Ascending aorta (tissue), 2 donors: ENCODE measurements at places on chromosomes 13 and 19.

- no peak for DNase-seq
These were observed 419.3 kb upstream of the KLHL1 start for GRCh38 chr13:70527599-70527998.

DNA sequence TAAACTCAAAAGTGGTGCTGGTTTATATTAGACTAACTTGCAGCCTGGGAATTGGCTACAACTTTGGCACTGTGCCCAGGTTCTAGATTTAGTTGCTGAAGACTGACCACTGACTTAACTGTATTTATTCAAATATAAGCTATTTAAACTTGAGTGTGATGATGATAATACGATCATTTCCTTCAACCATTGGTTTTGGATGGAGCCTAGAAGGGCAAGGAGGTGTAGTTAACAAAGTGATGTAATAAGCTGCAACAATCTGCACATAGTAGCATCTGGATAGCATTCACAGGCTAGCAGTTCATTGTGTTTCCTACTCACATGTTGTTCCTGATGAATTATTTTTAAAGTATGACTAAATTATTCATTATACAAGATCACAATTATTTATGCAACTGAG lies 55.2 kb upstream of the DACH1 start:
- DNase-seq: no peak

DNA sequence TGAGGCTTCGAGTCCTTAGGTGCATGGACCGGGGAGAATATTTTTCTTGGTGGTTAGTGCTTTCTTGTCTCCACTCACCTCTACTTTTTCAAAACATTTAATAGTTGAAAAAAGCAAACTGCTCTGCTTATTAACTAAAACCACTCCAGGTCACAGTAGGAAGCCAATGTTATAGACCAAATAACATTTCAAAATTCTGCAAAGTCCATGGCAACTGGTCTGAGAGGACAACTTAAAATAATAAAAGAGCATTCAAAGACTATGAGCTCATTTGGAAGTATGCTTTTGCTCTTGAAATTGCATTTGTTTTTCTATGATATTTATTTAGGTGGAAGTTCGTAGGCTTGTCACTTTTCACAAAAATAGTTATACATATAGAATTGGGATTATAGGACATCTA lies 483.0 kb downstream of the DCT start:
- no peak for DNase-seq

GRCh38 chr19:29547361-29547960 lies 21.7 kb downstream of the VSTM2B start:
- DNase-seq: no peak

- no peak for DNase-seq
These were observed 63.7 kb downstream of the KL start for GRCh38 chr13:33079960-33080359.

GRCh38 chr19:4896372-4896771 lies 6.3 kb downstream of the ARRDC5 start:
- DNase-seq: no peak

DNA sequence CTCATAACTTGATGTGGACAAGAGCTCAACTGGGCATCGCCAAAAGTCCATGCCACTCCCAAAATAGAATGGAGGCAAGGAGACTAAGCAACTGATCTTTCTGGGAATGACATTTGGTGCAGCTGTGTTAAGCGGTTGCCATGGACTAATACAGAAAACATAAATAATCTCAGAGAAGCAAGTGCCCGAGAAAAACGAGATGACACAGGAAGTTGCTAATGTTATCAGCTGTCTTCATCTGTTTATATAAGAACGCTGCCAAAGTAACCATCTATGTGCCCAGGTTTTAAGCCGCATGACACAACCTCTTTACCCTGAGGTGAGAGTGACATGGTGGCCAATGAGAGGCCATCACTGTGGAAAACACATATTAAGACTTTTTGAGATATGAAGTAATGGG lies 54.9 kb upstream of the SACS start:
- DNase-seq: no peak

DNA sequence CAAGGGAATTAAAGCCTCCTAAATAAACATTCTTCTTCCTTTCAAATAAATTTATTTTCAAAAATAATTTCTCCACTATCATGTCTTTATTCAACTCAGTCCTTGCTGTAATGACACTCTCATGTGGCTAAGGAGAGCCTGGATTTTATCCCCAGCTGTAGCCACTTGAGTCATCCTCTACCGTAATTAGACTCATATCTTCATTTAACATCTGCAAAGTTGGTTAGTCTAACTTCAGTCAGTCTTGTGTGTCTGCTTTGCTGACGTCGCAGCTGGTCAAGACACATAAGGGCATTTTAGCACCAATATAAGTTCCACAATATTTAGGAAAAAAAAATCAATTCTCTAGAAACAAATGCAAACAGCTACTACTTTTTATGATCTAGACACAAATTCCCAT lies 776.4 kb upstream of the ATXN8OS start:
- DNase-seq: no peak
